ENCODE measurements at places on chromosomes 2 and 18.

DNA sequence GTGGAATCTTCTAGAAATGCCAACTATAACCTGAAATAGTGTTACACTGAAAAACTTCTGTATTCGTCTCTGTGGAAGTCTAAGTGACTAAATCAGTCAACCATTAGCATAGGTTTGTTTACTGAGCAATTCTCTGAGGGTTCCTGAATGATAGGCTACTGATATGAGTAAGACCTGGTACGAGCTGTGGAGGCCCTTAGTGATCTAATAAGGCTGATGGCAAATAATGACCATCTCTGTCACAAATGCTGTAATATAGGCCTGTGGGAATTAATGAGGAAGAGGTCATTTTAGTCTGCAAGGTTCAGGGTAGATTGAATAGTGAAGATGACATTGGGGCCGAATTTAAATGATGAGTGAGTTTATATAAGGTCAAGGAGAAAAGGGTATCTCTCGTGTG is 82.5 kb downstream of the MGAT5 start:
- no peak for DNase-seq

GRCh38 chr2:68853915-68854314 is 17.3 kb downstream of the BMP10 start:
- DNase-seq = no peak

DNA sequence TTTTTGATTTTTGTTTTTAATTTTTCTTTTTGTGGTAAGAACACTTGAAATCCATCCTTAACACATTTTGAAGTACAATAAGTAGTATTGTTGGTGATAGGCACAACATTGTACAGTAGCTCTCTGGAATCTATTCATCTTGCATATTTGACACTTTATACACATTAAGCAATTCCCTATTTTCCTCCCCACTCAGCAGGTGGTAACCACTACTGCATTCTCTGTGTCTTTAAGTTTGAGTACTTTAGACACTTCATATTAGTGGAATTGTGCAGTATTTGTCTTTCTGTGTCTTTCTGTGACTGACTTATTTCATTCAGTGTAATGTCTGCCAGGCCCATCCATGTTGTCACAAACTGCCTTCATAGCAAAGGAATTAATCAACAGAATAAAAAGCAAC is 471.7 kb upstream of the CDH20 start:
- no peak for DNase-seq

DNA sequence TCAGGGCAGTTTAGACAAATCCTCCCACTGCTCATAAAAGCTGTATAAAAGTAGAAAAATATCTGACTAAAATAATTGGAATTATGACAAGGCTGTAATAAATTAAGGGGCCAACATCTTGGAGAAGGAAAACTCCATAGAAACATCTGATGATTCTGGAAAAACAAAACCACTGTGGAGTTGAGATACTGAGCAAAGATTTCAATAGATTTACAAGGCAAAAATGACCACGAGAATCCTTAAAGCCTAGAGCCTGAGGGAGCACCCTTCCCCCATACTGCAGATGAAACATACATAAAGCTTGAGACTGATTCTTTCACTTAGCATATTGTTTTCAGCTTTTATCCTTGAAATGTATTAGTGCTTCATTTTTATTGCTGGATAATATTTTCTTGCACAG is 286.4 kb upstream of the MMADHC start:
- DNase-seq = no peak

- DNase-seq = no peak
These were observed 139.4 kb upstream of the HAAO start for GRCh38 chr2:42931818-42932195.

DNA sequence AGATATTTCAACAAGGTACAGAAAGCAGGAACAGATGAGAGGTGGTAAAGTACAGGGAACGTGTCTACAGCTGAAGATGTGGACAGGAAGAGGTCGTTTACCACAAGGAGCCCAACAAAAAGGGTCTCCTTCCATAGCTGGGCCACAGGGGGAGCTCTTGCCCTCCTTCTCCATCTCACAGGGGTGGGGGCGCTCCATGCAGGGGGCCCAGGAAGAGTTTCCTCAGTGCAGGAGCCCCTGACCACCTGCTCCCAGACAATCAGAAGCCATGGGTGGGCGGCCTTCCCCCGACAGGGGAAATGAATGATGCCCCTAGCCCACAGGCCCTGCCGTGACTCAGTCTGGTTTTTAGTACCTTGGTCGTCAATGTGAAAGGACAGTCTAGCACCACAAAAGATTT is 163.6 kb upstream of the ZNF516 start:
- no peak for DNase-seq

DNA sequence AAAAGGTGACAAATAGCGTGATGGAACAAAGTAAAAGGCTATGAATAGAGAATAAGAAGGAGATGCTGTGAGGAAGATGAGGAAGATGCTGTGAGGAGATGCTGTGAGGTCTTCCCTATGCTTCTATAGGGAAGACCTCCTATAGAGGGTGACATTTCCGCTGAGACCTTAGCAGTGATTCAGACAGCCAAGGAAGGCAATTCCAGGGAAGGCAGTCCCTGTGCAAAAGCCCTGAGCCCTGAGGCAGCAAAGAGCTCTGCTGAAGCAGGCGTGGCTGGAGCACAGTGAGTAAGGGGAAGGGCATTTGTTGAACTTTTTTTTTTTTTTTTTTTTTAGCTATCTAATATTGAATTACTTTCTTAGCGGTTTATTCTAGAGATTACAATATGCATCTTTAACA is 142.7 kb upstream of the FOSL2 start:
- peak; percentile 50 for DNase-seq

DNA sequence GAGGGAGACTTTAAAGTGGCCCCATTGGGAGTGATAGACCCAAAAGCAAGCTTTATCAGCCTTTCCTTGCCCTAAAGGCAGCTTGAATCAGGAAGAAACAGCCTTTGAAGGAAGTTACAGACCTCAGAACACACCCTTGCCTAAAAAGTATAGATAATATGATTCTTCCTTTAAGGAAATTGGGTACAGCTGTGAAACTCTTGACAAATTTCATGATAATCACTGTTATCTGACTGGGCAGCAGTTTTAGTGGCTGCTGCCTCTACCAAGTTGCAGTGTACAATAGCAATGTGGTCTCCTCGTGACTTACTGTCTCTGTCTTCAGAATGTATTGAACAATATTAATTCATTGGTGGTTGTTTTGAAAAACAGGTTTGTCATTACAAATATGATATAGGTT is 16.7 kb downstream of the HOXD1 start:
- no peak for DNase-seq

DNA sequence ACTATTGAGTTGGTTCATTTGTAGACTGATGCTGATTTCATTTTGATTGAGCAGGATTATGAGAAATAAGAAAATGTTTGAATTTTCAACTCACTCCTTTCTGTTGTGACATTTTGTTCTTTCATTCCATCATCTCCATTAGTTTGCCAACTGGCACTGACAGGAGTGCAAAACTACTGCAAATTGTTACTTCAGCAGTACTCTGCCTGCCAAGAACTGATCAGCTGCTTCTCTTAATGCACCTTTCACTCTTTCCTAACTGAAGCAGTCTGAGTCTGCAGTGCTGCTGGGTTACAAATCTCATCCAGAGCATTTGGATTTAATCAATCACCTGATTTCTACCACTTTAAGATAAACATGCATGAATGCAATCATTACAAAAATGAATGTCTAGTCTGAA is 70.9 kb downstream of the TMEFF2 start:
- no peak for DNase-seq

DNA sequence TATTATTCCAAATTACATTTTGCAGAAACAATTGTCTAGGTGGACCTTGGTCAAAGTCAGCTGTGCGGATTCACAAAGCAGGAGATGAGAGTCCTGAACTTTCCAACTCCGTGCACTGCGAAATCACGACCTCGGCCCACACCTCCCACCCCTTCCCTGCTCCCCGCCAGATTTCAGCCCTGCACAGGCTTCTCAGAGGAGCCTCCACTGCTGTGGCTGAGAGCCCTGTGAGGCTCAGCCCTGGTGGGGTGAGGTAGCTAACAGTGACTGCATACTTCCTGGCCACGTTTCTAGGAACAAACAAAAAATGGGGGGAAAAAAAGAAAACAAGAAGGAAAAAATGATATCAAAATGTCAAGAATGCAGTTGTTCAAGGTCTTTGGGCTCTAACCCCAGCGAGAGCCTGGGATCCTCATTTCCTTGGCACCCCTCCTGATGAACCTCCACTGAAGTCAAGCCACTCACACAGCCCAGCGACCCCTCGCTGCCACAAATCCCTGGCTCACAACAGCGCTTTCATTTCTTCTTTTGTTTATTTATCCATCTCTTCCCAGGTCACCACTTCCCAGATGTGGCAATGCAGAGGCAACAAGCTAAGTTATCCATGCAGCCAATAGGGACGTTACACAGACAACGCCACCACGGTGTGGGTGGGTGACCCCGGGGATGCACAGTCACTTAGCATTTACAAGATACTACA is 729.7 kb upstream of the ID2 start:
- DNase-seq = no peak

GRCh38 chr18:72544092-72544886 is at the start of gene CBLN2:
TSS of gene CBLN2 (minus strand) at chr18:72544342. CDS start at chr18:72542160, 2,182 bp downstream.
- peak; percentile 6 for DNase-seq

DNA sequence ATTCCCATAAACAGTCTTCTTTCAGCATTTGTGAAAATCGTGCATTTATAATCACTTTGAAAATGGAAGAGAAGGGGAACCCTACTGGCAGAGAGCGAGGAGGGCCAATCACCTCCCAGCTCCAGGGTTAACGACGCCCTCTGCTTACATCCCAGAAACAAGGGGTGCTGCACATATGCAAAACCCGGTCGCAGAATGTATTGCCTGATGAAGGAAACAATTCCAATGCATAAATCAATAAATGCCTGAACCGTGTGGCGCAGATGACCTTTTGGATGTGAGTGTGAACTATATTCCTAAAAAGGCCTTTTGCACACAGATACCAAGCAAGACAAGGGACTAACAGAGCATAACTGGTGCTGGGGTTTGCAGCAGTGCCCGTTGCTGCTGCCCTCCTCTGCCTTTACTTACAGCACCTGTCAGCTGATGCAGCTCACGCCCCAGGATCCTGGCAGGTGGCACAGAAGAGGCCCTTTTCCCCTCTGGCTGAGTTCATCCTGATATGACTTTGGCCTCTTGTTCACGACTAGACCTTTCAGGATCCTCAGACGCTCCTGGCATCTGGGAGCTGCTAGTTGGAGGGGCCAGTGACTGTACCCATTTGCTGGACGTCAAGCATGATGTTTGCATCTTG is 67.8 kb downstream of the MYT1L start:
- no peak for DNase-seq

All from fibroblast of skin of left biceps (primary cell).